ENCODE measurements at places on chromosomes 16 and 17.

- DNase-seq, result no peak
Measured at GRCh38 chr16:73978407-73978784, 318.2 kb upstream of the PSMD7 start.

- no peak for DNase-seq
Measured at GRCh38 chr16:83803811-83804210, 4.0 kb upstream of the HSBP1 start.

DNA sequence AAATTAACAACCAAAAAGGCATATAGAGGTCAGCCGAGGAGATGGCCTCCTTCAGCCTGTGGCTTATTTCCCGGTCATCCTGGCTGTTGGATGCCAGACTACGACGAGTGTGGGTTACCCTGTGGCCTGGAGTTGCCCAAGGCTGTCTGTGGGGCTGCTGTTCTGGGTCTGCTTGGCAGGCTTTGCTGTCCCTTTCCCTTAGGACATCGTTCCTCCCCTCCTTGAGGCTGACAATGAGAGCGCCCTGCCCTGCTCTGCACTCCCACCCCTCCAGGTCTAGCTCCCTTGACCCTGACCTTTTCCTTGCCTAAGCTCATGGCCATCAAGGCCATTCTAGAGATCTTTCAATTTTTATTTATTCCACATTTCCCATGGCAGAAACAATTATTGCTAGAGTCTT is 1.9 kb upstream of the CBFB start:
- no peak for DNase-seq

- DNase-seq, result no peak
Measured at GRCh38 chr16:74749291-74750055, 25.1 kb downstream of the FA2H start.

GRCh38 chr17:60904582-60904981 is 226.9 kb downstream of the BCAS3 start:
- DNase-seq, result no peak

DNA sequence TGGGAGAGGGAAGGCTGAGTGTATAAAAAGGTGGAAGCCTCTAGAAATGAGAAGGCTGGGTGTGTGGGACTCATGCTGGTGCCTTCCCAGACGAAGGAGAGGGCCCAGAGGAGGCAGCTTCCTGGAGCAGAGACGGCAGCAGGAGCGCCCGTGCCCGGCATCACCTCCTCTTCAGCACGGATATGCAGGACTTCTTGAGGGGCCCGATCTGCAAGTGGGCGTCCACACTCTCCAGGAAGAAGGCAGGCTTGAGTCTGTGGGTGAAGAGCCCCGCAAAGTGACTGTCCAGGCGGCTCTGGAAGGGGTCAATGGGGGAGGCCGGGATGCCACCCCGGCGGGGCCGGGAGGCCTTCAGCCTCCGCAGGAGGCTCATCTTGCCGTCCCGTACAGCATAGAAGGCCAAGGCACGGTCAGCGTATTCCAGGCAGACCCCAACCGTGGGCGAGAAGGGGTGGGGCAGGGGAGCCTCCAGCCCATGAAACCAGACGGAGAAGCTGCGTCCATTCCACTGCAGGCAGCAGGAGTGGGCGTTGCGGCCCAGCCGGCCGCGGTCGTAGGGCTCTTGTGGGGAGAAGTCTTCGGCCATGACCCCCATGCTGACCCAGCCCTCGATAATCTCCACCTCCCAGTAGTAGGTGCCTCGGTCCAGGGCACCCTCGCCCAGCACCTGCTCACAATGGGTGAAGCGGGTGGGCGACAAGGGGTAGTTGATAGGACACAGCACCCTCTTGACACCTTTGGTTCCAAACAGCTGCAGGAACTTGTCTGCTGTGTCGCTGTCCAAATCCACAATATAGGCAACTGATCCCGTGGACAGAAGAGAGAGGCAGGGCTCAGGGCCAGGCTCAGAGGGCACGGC is 3.8 kb downstream of the TRIM47 start:
- no peak for DNase-seq

- no peak for DNase-seq
Measured at GRCh38 chr17:12242345-12242954, 221.8 kb downstream of the MAP2K4 start.

DNA sequence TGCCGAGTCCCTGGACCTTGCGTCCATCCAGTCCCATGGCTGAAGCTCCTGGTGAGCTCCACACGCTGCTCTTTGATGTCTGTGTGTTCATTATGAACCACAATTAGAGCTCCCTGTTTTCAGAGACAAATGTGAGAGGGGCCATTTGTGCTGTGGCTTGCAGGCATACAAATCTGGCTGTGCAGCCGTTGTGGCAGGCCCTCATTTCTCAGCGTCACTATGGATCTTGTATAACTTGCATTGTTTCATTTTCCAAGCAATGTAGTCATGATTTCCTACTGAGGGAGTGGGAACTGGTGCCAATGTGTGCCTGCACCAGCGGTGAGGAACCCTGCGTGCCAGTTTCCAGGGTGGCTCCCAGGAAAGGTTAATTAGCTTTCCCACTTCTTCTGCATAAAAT is 542.6 kb downstream of the TMEM114 start:
- no peak for DNase-seq

GRCh38 chr16:88550246-88550661 is 19.9 kb upstream of the ZC3H18 start:
- DNase-seq, result no peak

DNA sequence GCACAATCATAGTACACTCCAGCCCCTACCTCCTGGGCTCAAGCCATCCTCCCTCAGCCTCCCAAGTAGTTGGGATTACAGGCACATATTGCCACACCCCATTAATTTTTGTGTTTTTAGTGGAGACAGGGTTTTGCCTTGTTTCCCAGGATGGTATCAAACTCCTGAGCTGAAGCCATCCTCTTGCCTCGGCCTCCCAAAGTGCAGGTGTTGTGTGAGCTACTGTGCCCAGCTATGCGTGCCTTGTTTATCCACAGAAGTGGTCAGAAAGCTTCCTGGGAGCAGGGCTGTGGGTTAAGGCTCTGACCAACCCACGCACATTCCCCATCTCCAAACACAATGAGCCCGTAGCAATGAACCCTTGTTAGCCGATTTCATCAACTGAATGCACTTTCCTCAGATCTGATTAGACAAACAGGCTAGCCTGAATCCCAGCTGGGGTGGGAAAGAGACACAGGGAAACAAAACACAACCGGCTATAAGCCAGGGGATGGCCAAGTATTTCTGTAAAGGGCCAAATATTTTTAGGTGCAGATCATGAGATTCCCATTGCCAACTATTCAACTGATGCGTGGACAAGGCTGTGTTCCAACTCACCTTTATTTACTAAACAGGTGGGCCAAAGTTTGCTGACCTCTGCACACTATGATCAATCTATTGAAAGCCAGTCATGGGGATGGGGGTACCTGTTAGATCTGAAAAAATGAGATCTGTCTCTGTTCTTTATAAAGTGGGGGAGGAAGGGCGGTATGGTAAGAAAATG is 193.6 kb downstream of the CPPED1 start:
- no peak for DNase-seq
